Activated gamma-delta T cell (primary cell): ENCODE measurements at places on chromosomes 1 and 21.

DNA sequence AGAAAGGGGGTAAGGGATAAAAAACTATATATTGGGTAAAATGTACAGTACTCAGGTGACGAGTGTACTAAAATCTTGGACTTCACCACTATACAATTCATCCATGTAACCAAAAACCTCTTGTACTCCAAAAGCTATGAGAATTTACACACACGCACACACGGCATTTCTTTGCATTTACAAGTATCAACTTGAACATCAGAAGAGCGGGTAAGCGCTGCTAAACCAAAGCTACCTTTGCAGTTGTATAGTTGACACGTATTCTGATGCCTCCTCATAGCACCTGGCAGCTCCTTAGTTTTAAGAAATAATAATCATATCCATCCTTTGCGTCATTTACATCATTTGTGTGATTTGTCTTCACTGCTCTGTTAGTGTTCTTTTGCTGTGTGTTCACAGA lies 17.6 kb downstream of the CDC42BPA start:
- no peak for DNase-seq

DNA sequence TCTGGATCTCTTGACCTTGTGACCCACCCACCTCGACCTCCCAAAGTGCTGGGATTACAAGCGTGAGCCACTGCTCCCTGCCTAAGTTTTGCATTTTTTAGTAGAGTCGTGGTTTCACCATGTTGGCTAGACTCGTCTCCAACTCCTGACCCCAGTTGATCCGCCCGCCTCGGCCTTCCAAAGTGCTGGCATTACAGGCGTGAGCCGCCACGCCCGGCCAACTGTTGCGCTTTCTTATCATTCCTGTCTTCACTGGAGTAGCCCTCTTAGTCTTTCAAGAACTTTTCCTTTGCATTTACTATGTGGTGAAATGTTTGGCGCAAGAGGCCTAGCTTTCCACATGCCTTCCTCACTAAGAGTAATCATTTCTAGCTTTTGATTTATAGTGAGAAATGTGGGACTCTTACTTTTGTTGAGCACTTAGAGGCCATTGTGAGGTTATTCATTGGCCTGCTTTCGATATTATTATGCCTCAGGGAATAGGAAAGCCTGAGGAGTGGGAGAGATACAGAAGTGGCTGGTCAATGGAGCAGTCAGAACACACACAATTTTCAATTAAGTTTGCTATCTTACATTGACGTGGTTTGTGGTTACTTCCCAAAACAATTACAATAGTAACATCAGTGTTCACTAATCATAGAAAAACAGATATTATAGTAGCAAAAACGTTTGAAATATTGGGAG lies 111.0 kb downstream of the ZMYM4 start:
- DNase-seq, result no peak

DNA sequence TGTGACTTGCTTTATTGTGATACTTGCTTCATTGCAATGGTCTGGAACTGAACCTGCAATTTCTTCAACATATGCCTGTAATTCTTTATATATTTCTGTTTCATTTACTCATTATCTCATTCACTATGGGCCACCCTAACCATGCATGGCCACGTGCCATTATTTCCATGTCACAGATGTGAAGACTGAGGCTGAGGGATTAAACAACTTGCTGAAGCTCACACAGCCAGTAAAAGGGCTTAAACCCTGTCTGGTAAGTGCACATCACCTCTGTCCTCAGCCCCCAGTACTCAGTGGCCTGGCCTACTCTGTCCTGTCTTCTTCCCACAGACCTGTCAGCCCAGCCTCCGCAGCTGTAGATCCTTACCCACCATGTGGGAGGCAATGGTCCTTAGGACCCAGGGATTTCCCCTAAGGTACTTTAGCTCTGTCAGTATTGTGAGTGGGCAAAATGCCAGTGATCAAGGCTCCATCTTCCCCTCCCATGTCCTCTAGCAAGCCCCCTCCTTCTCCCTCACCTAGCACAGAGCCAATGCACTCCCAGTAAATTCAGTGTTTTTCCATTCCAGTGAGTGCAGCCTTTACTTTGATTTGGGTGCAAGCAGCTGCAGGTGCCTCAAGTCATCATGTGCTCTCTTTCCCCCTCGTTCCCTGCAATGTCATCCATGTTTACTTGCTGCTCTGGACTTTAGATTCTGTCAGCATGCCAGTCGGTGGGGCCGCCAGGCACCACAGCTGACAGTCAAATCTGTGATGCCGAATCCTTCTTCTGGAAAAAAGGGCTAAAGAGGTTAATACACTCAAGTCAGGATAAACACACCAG lies 228.2 kb upstream of the PROX1 start:
- no peak for DNase-seq

DNA sequence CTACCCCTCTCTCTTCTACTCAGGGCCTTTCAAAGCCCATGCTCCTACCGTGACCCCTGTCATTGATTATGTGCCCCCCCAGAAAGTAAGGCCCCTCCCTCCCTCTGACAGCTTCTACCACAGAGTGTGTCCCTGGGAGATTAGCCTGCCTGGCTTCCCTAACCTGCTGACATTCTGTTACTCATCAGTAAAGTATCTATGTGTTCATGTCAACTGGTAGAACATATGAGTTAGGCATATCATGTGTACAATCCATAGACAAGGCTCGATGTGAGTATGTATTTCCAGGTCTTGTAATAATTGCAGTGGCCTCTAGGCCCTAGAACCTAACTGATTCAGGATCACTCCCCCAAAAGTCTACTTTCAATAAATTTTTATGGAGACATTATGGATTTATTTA lies 120.0 kb downstream of the GIPC2 start:
- no peak for DNase-seq

DNA sequence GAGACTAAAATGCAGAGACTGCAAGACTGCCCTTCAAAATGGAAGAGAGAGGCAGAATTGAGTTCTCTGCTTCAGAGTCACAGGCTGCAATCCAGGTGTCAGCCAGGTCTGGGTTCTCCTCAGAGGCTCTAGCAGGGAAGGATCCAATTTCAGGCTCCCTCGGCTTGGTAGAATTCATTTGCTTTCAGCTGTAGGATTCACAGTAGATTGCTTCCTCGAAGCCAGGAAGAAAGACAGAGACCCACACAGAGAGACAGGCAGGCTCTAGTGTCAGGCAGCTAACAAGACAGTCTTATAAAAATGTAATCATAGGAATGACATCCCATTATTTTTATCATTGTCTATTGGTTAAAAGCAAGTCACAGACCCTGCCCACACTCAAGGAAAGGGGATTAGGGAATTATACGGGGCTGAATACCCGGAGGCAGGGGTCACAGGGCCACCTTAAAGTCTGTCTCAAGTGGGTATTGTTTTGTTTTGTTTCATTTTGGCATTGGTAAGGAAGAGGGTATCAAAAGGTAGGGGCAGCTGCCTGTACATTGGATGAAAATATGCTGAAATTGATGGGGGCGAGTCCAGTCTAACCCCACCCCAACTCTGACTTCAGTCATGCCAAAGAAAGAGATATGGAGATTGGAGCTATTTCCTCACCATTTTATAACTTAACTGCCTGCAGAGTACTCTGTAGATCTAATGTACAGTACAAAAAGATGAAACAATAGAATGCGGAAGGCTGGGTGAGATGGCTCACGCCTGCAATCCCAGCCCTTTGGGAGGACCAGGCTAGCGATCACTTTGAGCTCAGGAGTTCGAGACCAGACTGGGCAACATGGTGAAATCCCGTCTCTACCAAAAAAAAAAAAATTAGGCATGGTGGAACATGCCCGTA lies 9.5 kb upstream of the TBCE start:
- DNase-seq, result no peak

- no peak for DNase-seq
Measured at GRCh38 chr1:22846458-22846857, 126.2 kb downstream of the LACTBL1 start.

DNA sequence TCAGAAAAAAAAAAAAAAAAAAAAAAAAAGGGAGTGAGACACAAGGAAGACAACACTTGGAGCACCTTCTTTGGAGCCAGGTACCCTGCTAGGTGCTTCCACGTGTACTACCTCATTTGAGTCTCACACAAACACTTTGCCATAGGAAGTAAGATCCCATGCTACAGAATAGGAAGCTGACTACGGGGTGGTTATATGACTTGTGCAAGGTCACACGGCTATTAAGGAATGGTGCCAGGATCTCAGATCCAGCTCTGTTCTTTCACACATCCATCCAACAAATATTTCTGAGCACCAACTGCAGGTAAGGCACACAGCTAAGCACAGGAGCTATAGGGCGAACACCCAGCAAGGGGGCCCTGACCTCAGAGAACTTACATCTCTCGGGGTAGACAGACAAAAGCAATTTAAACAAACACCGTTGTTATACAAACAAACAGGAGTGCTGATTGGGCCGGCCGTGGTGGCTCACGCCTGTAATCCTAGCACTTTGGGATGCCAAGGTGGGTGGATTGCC lies 22.4 kb downstream of the PTAFR start:
- DNase-seq, result no peak

DNA sequence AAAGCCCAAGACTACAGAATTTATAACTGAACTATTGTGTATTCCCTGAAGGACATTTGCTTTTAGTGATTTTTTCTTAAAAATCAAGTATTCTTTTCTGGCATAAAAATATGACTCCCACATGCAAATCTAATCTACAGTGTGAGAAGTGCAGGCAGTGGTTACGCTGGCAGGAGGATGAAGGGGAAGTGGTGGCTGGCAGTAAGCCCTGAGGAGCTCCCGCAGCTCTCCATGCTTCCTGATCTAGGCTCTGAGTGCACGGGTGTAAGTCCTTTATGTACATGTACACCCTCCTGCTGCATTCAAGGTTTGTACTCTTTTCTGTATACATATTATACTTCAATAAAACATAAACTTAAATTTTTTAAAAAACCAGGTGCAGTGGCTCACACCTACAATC lies 67.5 kb upstream of the PRDX6 start:
- DNase-seq, result no peak

- DNase-seq, result no peak
Measured at GRCh38 chr21:46650476-46651098, 15.1 kb downstream of the PRMT2 start.

GRCh38 chr1:19752083-19752696 lies 47.5 kb downstream of the TMCO4 start:
- DNase-seq, result no peak

- DNase-seq, result no peak
Measured at GRCh38 chr1:167658574-167659328, 28.7 kb downstream of the RCSD1 start.

GRCh38 chr21:34795548-34796180 lies 126.9 kb downstream of the CLIC6 start:
- no peak for DNase-seq

GRCh38 chr1:154747740-154748404 lies 122.2 kb downstream of the KCNN3 start:
- DNase-seq, result peak; percentile 24

GRCh38 chr1:10825592-10825991 lies 29.1 kb upstream of the CASZ1 start:
- DNase-seq, result no peak

DNA sequence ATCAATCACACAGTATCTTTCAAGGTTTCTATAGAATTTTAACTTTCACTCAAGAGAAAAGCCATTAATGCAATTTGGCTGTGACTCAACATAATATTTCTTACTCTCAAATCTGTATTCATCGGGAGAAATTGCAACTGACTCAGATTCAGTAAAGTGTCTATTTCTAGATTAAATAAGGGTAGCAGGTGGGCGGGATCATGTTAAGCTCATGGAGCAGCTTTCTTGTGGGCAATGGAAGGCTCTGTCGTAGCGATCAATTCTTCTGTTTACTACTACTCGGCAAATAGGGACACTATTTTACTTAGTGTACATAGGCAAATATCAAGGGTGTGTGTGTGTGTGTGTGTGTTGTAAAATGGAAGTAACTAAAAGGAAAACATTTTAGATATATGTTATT lies 423.6 kb upstream of the NEGR1 start:
- DNase-seq, result no peak

- DNase-seq, result no peak
Measured at GRCh38 chr1:213138391-213138790, 87.3 kb downstream of the RPS6KC1 start.

DNA sequence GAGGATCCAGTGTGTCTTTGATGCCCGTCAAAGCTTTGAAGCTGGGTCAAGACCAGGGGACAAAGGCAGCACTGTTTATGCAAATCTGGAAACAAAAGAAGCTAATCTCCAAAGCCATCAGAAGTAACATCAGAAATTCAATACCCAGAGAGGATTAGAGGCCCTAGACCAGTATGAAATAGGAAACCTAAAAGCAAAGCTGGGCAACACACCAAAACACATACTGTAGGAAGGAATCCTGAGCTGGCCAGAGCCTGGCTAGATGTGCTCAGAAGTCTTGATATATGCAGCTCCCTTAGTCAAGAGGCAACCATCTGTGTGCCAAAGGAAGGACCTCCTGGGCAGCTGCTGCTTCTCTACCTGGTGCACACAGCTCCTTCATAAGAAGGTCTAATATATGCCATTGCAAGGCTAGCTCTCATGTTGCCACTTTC lies 12.3 kb downstream of the COLGALT2 start:
- no peak for DNase-seq

DNA sequence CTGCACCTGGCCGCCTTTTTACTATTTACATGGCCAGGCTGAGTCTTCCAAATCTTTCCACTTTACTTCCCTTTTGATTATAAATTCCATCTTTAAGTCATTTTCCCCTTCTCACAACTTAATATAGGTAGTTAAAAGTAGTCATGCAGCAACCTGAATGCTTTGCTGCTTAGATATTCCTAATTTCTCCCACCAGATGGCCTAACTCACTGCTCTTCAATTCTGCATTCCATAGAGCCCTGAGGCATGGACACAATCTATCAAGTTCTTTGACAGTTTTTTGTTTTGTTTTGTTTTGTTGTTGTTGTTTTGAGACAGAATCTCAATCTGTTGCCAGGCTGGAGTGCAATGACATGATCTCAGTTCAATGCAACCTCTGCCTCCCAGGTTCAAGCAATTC lies 21.7 kb upstream of the FAAH start:
- no peak for DNase-seq

DNA sequence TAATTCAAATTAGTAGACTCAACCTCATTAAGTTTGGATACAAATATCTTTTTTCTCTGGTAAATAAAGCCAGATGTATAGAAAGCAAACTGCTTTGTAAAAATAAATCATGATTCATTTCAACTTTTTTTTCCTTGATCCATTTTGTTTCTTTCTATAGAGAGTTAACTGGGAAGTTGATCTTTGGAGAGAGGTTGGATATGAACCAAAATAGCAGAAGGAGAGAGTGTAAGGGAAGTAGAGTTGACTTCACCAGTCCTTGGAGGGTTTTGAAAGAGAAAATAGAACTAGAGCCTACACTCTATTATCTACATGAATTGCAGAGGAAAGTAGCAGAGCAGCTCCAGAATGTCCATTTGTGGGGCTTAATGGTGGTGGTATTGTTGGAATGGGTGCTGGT lies 243.8 kb downstream of the ADGRL2 start:
- no peak for DNase-seq
